Hypothalamus (tissue), 51 donors: ENCODE measurements at places on chromosomes 2 and 18.

GRCh38 chr2:38417745-38418689, 40.9 kb upstream of the ATL2 start:
- DNase-seq = no peak

GRCh38 chr2:21256006-21256405, 132.2 kb downstream of the TDRD15 start:
- DNase-seq = peak; percentile 67

DNA sequence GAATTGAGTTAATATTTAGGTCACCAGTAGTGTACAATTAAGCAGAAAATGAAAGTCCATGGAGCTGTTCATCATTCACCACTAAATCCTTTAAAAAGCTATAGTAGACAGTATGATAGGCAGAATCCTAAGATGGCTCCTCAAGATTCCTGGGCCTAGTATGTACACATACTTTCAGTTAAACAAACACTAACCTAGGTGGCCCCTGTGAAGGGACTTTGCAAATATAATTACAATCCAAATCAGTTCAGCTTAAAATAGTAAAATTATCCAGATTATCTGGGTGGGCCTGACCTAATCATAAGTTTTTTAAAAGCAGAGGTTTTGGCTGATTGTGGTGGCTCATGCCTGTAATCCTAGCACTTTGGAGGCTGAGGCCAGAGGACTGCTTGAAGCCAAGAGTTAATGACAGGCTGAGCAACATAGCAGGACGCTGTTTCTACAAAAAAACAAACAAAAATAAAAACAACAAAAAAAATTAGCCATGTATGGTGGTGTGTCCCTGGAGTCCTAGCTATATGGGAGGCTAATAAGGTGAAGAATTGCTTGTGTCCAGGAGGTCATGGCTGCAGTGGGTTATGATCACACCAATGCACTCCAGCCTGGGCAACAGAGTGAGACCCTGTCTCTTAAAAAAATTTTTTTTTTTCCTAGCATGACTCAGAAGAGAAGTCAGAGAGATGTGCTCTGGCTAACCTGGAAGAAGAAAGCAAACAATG, 13.9 kb downstream of the MEX3C start:
- DNase-seq = no peak

- no peak for DNase-seq
Measured at GRCh38 chr2:137339051-137339450, 573.7 kb downstream of the THSD7B start.

GRCh38 chr2:216029416-216030129, 16.2 kb upstream of the MREG start:
- DNase-seq = no peak

- no peak for DNase-seq
Measured at GRCh38 chr2:227774011-227774624, 28.4 kb downstream of the SCYGR8 start.

GRCh38 chr2:49288902-49289700, 134.8 kb upstream of the FSHR start:
- DNase-seq = no peak

- DNase-seq = no peak
Measured at GRCh38 chr2:63058144-63058920, 7.7 kb downstream of the OTX1 start.

DNA sequence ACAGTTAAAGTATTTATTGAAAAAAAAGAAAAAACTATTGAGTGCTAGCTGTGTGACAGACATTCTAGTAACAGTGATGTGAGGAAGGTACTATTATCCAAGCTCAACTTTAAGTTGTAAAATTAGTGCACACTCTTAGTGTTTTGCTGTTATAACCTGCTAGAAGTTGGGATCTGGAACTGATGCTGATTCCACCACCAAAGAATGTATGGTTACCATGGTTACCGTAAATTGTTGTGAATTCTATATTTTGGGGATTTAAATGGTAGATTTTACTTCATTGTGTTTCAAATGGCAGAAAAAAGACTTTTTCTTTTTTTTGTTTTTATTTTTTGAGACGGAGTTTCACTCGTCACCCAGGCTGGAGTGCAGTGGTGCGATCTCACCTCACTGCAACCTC, 5.3 kb downstream of the AGFG1 start:
- no peak for DNase-seq

DNA sequence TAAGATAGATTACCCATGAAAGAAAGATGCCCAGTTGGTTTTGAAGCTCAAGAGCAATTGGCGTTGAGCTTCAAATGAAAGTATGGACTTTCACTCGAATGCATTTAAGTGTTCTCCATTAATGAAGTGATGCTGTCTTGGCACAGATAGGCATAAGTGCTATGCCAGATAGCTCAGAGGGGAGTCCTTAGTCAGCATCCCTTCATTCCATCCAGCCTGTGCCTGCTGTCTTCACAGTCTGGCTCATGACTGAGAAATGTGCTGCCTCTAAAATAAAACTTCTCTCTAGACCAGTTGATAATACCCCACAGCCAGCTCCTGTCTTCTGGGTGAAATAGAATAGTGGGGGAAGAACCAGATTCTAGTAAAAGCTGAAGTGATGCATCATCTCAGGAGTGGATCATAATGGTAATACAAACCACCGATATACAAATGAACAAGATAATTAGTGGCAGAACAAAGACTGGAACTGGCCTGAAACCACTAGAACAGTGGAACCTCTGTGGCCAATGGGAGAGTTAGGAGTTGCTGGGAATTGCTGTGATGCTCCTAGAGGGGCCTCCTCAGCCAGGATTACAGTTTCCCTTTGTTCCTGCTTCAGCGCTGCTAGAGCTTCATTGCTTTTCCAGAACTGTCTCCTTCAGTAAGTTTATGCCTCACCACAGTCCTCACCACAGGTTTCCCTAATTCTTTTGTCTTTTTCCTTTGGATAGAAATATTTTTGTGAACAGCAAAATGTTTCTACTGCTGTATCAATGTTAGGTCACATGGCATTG, 359.3 kb downstream of the KIAA1328 start:
- no peak for DNase-seq

DNA sequence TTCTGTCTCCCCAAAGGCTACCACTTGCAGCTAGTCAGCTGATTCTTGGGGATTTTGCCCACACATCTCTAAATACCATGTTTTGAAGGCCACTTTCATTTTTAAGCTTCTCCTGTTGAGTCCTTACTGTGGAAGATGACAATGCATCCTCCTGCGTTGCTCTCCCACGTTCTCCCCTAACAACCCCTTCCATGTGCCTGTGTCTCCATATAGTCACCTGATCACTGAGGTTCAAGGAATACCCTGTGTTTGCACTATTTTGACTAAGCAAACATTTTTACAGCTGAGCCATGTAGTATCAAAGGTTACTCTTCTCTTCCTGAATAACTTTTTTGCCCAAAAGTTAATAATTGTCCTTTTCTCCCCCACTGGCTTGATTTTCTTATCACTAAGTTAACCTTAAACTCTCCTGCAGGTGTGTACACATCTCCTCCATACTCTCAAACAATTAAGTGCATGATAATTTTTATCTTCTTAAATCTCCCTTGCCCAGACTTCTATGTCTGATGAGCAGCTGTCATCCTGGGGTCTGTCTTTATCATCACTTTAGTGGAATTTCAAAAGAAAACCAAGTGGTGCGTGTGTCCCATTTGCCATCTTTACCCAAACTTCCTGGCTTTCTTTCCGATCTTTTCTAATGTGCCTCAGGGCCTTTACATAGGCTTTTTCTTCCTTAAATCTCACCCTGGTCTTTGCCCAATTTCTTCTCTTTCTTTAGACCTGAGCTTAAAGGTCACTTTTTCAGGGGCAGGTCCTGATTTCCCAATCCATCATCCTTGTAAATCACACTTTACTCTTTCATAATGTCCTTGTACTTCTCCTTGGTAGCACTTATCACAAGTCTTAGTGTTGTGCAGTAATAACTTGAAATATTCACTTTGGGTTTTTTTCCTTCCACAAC, 85.2 kb upstream of the SPATS2L start:
- DNase-seq = no peak
